CD4-positive, CD25-positive, alpha-beta regulatory T cell (primary cell): ENCODE measurements at places on chromosomes 11 and 22.

GRCh38 chr11:123437236-123437979 lies 7.3 kb downstream of the GRAMD1B start:
- no peak overlapping the region for H3K27ac ChIP-seq
- H3K36me3 ChIP-seq: no peaks in the 10 kb centered on the region
- peak; percentile 38 for DNase-seq
- H3K27me3 ChIP-seq: no peaks in the 10 kb centered on the region
- H3K4me1 ChIP-seq: no peaks in the 10 kb centered on the region

DNA sequence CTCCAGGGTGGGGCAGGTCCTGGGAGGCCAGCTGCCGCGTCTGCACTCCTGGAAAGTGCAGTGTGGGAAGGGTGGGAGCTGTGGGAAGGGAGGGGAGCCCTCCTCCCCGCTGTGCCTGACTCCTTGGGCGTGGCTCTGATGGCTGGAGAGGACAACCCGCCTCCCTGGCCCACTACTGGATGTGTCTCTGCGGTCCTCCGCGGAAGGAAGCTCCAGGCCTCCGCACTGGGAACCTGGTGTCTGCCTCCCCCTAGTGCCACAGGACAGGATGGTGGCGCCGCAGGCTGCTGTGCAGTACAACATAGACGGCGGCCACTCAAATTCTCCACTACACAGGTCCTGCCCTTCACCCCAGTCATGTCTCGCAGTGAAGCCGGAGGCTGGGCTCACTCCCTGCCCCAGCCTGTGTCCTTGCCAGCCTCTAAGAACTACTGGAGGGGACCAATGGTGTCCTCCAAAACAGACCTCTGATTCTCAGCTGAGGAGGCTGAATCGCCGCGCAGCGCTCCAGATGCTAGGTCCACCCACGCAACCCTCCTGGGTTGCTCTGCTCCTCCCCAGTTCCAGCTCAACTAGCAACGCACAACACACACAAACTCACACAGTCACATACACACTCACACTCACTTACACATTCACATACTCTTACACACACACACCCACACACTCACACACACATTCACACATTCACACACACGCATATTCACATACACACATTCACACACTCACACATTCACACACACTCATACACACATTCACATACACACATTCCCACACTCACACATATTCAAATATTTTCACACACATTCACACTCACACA lies 12.4 kb upstream of the DSCAML1 start:
- DNase-seq: peak; percentile 54
- peak overlapping the region; percentile 18 for H3K4me3 ChIP-seq
- no peaks in the 10 kb centered on the region for H3K36me3 ChIP-seq
- peaks cover 11% of the 10 kb centered on the region for H3K4me1 ChIP-seq
- no peak overlapping the region for H3K27ac ChIP-seq

DNA sequence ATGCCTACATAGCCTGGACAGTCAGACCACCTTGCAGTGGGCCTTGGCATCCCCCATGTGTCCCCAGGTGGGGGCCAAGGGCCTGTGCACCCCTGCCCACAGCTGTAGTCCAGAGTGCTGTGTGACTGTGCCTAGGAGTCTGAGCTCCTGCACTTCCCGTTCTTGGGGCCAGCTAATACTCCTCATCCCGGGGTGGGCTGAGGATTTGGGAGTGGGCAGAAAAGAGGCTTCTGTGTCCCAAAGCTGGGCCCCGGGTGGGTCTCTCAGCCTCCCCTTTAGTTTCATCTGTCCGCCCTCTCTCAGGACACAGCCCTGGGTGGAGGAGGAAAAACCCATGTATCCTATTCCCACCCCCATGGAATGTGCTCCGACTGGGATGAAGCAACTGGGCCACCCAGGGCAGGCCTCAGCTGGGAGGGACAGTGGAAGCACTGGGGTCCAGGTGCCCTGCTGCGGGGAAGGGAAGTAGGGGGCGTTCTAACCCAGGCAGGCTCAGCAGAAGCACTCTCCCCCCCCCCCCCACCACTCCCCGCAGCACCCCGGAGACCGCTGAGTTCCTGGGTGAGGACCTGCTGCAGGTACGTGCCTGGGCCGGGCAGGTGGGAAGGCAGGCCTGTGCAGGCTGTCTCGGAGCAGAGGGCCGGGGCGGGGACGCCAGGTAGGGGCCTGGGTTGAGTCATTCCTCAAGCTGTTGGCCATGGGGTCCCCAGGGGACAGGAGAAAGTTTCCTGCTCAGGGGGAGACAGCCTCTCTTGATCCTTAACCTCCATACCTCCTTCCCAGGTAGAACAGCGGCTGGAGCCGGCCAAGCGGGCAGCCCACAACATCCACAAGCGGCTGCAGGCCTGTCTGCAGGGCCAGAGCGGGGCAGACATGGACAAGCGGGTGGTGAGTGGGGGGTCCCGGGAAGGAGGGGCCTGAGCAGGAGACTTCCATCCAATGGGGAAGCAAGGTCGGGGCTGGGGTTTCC lies 1.4 kb downstream of the SH3BP1 start:
- H3K27me3 ChIP-seq: no peaks in the 10 kb centered on the region
- peaks cover 71% of the 10 kb centered on the region for H3K4me1 ChIP-seq
- no peak for DNase-seq
- H3K4me3 ChIP-seq: peak overlapping the region; percentile 80

DNA sequence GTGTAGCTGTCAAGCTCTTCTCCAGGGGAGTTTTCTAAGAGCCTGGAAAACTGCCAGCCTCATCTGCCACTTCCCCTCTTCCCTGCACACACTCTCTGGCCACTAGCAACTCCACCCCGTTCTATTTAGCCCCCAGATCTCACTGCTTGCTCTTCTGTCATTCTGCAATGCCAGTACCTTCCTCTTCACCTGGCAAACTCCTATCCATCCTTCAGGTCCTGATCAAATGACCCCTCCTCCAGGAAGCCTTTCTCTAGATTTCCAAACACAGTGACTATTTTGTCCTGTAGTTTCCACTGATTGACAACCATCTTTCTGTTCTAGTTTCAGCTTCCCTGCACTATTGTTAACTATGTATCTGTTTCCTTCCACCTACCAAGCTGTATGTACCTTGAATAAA lies 437.7 kb downstream of the SOX6 start:
- no peak overlapping the region for H3K4me3 ChIP-seq
- DNase-seq: no peak
- H3K36me3 ChIP-seq: no peaks in the 10 kb centered on the region
- no peak overlapping the region for H3K27ac ChIP-seq
- H3K27me3 ChIP-seq: no peaks in the 10 kb centered on the region
- no peaks in the 10 kb centered on the region for H3K4me1 ChIP-seq

GRCh38 chr11:69837791-69838190 lies 18.6 kb upstream of the FGF3 start:
- H3K4me1 ChIP-seq: no peaks in the 10 kb centered on the region
- H3K4me3 ChIP-seq: no peak overlapping the region
- H3K27ac ChIP-seq: no peak overlapping the region
- DNase-seq: no peak
- H3K36me3 ChIP-seq: no peaks in the 10 kb centered on the region

DNA sequence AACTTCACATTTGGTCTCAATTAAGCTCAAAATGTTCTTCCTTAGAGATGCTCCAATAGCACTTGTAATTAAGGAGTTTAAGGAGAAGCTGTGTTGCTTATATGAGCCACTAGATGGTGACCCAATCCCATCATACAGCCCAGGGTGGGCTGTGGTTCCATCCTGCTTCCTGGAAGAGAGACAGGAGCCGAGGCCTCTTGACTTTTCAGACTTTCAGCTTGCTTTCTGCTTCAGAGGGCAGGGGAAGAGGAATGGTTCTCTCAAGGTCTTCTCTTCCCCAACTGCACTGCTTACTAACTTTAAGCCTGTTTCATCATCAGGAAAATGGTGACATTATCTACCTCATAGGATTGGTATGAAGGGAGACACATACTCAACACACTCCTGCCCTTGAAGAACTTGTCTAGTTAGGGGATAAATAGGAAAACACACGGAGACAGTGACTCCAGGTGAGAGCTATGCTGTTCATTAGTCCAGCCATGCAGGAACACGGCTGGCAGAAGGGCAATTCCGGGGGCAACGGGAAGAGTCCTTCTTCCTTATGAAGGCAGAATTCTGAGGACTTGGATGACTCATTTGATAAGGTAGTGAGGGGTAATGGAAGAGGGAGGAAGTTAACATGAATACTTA lies 20.1 kb downstream of the TMEM218 start:
- H3K27ac ChIP-seq: no peak overlapping the region
- H3K27me3 ChIP-seq: no peaks in the 10 kb centered on the region
- H3K36me3 ChIP-seq: peaks cover 7% of the 10 kb centered on the region
- no peak overlapping the region for H3K4me3 ChIP-seq
- DNase-seq: peak; percentile 28

DNA sequence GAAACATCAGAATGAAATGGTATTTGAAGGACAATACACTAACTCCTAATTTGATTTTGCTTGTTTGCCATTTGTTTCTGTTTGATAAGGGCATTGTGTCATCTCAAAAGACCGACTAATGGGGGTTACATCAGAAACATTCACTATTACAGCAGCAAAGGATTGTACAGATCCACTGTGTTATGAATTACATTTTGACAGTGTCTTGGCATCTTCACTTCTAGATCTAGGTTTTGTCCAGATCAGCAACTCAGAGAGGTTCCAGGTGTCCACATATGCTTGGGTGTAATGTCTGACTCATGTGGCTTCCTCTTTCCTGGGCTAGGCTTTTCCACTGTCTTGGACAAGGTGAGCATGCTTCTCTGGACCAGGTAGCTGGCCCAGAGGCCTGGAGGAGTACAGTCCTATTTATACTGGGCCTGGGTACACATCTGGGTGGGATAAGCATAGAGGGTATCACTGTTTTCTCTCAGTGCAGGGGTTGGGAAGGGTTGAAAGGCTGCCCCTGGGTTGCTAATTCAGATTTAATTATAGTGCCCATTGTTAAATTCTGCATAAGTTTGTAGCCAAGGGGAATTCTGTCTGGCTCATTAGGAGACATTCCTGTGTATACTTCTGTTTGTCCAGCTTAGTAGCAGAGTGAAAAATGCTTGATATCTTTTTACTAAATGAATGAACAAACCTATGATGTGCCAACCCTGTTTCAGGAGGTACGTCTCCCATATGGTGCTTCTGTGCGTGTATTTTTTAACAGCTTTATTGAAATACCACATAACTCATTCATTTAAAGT lies 23.8 kb downstream of the DDI1 start:
- no peak overlapping the region for H3K4me3 ChIP-seq
- no peaks in the 10 kb centered on the region for H3K4me1 ChIP-seq
- H3K27me3 ChIP-seq: no peaks in the 10 kb centered on the region
- H3K27ac ChIP-seq: no peak overlapping the region
- DNase-seq: no peak

- no peak overlapping the region for H3K4me3 ChIP-seq
- no peaks in the 10 kb centered on the region for H3K36me3 ChIP-seq
- no peaks in the 10 kb centered on the region for H3K27me3 ChIP-seq
- no peak for DNase-seq
- H3K27ac ChIP-seq: no peak overlapping the region
Measured at GRCh38 chr11:44562845-44563460, 2.5 kb upstream of the CD82 start.

DNA sequence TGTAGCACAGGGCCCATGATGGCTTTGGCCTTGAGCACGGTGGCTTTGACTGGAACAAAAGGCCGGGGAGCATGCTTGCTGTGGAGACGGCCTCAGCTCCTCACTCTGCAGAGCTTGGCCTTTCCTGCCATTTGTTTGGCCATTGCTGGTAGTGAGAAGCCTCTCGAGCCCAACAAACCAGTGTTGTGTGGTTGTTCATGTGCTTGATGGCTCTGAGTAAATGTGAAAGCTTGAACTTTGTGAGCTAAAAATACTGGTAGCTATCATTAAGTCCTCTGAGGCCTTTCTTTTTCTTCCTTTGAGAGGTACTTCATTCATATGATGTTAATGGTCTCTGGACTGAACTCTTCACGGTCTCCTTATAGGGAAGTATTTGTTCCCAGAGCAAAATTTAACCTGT lies 39.6 kb downstream of the NAT10 start:
- no peak overlapping the region for H3K27ac ChIP-seq
- peaks cover 88% of the 10 kb centered on the region for H3K36me3 ChIP-seq
- H3K4me3 ChIP-seq: no peak overlapping the region
- no peaks in the 10 kb centered on the region for H3K27me3 ChIP-seq
- H3K4me1 ChIP-seq: no peaks in the 10 kb centered on the region

- H3K27ac ChIP-seq: no peak within 1 kb of the TSS
- no peak for DNase-seq
- no peaks in the 10 kb centered on the region for H3K36me3 ChIP-seq
- H3K4me3 ChIP-seq: no peak within 1 kb of the TSS
- peaks cover 46% of the 10 kb centered on the region for H3K27me3 ChIP-seq
Measured at GRCh38 chr11:14971865-14972580, at the start of gene CALCA. Gene CALCA, minus strand, starts transcription at chr11:14972351. Its CDS starts 1,159 bp downstream, at chr11:14971192.

- H3K27me3 ChIP-seq: no peaks in the 10 kb centered on the region
- DNase-seq: no peak
- H3K4me1 ChIP-seq: no peaks in the 10 kb centered on the region
- H3K4me3 ChIP-seq: no peak overlapping the region
Measured at GRCh38 chr11:119573858-119574257, 150.9 kb upstream of the THY1 start.

- H3K27me3 ChIP-seq: no peaks in the 10 kb centered on the region
- no peaks in the 10 kb centered on the region for H3K36me3 ChIP-seq
- no peak overlapping the region for H3K4me3 ChIP-seq
- H3K4me1 ChIP-seq: no peaks in the 10 kb centered on the region
- DNase-seq: no peak
- H3K27ac ChIP-seq: no peak overlapping the region
Measured at GRCh38 chr11:123678246-123678645, 23.8 kb upstream of the SCN3B start.

DNA sequence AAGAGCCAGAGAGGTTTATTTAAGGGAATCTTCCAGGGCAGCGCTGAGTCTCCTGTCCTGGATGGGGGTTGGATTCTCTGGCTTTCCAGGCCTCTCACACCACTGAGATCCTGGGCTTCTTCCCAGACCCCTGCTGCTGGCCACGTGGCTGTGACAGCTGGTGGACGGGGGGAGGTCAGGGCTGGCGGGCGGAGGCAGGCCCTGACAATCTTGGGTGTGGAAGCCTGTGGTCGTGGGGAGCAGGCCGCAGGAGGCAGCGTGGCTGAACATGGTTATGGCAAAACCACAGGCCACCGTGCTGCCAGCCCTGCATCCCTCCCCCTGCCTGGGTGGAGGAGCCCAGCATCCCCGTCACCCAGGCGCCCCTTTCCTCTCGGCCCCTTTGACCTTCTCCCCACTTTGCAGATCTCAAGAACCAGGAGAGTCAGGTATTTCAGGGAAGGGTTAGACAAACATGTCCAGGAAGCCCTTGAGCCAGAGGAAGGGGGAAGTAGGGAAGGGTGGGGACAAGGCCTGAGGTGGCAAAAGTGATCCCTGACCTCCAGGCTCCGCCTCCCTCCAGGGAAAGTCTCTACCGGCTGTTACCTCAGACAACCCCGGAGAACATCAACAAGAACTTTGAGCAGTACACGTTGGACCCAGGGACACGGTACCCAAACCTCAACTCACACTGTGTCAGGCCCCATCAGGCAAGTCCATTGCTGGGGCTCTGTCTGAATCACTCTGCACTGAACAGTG lies 111.8 kb downstream of the MICAL2 start:
- DNase-seq: no peak
- peak overlapping the region; percentile 82 for H3K27ac ChIP-seq
- peaks cover 33% of the 10 kb centered on the region for H3K36me3 ChIP-seq
- H3K27me3 ChIP-seq: no peaks in the 10 kb centered on the region
- no peak overlapping the region for H3K4me3 ChIP-seq
- H3K4me1 ChIP-seq: peaks cover 43% of the 10 kb centered on the region

GRCh38 chr22:25496396-25497064 lies 67.9 kb upstream of the GRK3 start:
- H3K27ac ChIP-seq: no peak overlapping the region
- no peaks in the 10 kb centered on the region for H3K36me3 ChIP-seq
- no peak for DNase-seq
